Mesenchymal stem cell (in vitro differentiated cells and primary cell): ENCODE measurements at places on chromosomes 11 and 22.

GRCh38 chr11:1055990-1056771 lies 18.5 kb upstream of the MUC2 start:
- DNase-seq: no peak

DNA sequence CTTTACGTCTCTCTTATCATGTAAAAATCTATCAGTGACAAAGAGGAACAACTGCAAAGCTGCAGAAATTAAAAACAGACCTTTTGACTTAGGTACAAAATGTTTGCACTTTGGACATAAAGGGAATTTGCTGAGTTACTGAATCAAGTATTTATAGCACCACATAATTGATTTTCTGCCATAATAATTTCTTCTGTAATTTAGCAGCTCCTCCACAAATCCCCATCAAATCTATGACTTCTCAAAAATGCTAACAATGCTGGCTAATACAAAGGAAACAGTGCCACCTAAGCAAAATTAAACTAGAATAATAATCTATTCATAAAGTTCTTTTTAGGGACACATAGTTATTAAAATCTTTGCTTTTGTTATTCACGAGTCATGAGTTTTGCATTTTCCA lies 215.1 kb downstream of the SWAP70 start:
- DNase-seq: no peak

DNA sequence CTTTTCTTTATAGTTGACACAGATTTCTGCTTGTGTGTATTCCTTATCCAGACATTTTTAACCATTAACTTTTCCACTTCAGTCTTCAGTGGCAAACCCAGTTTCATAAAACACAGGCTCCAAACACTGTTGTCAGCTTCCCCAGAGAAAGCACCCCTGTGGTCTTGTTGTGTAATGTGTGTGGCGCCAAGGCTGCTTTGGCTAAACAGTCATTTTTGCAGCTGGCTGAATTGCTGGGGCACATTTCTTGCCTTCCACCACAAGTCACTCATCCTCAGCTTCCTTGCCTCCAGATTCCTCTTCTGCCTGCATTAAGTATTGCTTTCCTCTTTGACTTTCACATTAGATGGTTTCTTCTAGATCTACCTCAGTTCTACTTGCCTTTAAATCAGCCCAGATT lies 40.5 kb downstream of the ARHGAP1 start:
- peak; percentile 78 for DNase-seq

DNA sequence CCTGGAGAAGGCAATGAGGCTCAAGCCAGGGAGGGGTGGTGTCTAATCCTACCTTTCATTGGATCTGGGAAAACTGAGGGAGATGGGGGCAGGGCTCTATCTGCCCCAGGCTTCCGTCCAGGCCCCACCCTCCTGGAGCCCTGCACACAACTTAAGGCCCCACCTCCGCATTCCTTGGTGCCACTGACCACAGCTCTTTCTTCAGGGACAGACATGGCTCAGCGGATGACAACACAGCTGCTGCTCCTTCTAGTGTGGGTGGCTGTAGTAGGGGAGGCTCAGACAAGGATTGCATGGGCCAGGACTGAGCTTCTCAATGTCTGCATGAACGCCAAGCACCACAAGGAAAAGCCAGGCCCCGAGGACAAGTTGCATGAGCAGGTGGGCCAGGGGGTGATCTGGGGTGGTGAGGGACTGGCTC lies at the start of gene FOLR1:
Gene FOLR1 (plus strand): TSS at position 180 of the 421 bp plus-strand sequence. CDS start 34 bp downstream, at position 214.
- DNase-seq: peak; percentile 8

DNA sequence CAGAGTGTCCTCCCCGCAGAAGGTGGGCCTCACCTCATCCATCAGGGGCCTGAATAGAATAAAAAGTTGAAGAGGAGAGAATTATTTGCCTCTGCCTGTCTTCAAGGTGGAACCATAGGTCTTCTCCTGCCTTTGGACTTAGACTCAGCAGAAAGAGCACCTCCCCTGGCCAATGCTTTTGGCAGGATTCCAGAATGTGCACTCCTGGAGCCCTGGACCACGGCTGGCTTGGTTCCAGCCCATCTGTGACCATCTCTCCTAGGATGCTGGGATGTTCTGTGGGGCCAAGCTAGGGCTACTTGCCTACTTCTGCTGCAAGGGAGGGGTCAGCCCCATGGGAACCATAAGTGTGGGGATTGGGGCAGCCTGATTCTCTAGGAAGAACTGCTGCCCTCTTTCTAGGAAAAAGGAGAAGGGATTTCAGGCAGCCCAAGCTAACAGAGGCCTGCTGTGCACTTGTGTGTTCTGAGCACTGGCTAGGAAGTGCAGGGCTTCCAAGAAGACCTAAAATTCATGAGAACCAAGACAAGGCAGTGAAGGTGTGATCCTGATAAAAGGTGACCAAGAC lies 32.2 kb upstream of the SHANK2 start:
- DNase-seq: no peak
